ENCODE measurements at places on chromosomes 12 and 14.

GRCh38 chr12:122336015-122336946 is 70.0 kb upstream of the VPS33A start:
- peak; percentile 9 for DNase-seq

DNA sequence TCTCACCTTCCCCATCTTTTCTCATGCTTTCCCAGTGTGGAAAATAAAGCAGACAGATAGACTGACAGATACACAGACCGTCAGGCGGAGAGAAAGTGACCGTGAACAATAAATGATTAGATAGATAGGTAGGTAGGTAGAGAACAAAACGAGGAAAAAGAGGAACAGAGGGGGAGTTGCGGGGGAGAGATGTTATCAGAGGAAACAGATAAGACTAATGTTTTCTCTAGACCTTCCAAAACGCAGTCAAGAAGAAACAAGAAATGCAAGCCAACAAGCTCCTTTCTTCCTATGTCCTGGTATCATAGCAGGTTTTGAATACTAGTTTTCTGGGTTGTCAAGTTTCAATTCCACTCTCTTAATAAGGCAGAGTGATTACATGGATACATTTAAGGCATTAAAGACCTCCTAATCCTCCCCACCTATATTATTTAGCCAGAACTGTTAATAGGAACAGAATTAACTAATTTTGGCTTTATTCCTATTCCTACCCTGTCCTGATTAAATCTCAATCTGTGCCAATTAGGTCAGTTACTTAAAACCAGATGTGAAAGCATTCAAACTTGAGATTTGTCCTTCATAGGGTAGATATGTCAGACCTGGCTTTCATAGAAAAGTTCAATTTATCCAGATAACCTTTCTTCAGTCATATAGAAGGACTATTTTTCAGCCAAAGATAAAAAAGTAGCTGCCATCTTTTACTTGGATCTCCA is 89.0 kb upstream of the PTPRR start:
- DNase-seq: no peak

- DNase-seq: no peak
Observed at GRCh38 chr12:45638386-45638785, 91.1 kb upstream of the ARID2 start.

- no peak for DNase-seq
Observed at GRCh38 chr12:108567406-108568337, 5.3 kb downstream of the ISCU start.

DNA sequence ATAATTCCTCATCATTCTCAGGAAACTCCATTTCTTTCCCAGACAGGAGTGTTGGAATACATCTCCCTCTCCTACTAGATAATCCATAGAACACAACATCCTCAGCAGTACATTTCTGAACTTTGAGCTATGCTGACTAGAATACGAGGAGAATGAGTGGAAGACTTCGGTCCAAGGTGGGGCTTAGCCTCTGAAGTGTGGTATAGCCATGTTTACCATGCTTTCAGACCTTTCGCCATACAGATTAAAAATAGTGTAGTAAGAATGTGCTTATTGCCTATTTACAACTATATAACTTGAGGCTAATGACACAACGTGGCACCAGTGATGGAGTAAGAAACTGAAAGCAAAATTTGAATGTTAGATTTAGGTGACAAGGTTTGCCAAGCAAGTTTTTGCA is 184.5 kb upstream of the KRR1 start:
- no peak for DNase-seq

Data from GM19239 (cell line).